ENCODE measurements at places on chromosomes 2 and 18.
A peak's percentile ranks its signal among the peaks of the same experiment; 100 is the strongest.

DNA sequence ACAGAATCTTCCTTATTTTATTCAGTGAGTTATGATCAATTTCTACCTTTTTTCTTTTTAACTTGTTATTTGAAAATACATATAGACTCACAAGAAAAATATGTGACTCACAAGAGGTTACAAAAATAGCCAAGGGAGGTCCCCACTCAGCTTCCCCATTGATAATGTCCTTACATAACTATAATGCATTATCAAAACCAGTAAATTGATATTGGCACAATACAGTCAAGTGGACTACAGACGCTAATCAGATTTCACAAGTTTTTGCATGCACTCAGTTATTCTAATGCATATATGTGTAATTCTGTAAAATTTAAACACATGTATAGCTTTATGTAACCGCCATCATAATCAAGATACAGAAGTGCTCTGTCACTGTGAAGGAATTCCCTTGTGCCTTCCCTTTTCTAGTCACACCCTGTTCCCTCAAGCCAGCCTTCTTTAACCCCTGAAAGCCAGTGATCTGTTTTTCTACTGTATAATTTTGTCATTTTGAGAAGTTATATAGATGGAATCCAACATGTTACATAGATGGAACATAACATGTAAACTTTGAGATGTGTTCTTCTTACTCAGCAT lies 118.4 kb downstream of the ALMS1 start:
- peak; percentile 45 for DNase-seq

DNA sequence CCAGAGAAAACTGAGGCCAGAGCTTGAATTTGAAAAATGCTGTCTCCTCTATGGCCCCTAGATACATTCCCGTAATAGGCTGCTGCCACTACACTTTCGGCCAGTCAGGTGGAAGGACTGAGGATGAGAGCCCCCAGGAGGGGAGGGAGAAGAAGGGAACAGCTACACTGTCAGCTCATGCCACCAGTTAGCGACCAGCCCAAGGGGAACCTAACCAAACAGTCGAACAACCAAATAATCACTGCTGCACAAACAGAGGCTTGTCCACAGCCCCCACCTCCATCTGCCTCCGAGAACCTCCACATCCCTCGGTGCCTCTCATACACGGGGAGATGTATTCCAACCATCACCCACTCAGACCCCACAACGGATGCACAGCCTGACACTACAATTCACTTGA lies 7.3 kb downstream of the ZNF516 start:
- no peak for DNase-seq

- DNase-seq: no peak
Observed at GRCh38 chr2:84085562-84085961, 373.5 kb downstream of the SUCLG1 start.

- no peak for DNase-seq
Observed at GRCh38 chr2:157223624-157224205, 33.8 kb upstream of the GALNT5 start.

DNA sequence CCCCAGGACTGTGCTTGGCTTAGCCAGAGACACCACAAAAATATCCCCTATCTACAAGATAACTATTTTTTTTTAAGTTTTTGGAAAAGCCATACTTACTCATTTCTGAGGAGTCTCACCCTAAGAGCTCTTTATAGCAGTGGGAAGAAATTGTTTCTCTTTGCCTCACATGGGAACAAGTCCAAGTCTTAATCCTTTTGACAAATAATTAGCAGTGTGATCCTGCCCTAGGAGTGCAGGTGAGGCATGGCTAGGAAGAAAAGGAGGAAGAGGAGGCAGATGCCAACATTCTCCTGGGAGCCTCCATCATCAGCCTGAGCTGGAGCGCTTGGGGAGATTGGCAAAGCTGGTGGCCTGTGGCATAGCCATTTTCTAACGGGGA lies 115.6 kb downstream of the STPG4 start:
- no peak for DNase-seq

DNA sequence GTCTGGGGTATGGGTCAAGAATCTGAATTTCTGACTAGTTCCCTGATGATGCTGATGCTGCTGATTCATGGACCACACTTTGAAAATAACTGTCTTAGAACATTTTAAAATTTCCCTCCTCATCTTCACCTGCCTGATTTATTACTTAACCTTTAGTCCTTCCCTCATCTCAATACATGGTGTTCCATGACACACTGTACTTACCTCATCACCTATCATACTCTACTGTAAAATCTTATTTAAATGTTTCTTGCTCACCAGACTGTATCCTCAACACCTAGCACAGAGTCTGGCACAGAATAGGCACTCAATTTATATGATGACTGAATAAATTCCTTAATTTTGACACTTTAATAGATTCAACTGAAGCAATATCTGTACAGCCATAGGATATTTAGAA lies 95.7 kb downstream of the FAM161A start:
- no peak for DNase-seq

DNA sequence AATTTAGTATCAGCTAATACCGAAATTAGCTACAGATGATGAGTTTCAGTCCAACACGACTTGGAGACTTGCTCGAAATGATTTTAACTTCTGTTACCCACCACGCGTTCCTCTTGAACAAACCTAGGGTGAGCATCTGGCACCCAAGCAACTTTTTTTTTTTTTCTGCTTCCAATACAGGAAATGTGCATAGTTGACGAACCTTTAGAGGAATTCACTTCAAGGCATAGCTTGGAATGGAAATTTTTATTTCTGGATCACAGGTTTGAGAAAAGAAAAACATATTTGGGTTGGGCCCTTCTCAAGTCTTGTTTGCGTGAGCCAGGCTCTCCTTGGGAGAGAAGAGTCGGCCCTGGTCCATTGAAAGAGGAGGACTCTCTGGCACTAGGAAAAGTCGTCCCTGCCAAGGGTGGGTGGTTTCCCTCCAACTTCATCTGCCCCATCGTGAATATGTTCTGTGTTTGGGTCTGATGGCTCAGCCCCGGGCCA lies 37.4 kb upstream of the RPL31 start:
- no peak for DNase-seq

- no peak for DNase-seq
Observed at GRCh38 chr2:56523816-56524215, 340.0 kb downstream of the CCDC85A start.

DNA sequence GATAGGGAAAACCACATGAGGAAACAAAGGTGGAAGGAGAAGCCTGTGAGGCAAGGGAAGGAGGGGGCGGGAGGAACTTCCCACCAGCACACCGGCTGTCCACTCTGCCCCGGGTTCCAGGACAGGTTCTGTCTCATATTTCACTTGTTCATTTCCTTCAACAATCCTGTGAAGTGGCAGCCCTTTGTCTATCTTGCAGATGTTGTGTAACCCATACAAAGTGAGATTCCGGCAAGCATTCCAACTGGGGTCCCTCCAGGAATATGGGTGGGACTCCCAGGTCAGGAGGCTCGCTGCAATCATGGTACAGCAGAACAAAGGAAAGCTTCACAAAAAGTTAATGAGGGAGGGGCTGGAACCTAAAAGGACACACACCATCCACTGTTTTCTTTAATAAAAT lies 271.3 kb upstream of the PXDN start:
- no peak for DNase-seq

- DNase-seq: no peak
Observed at GRCh38 chr2:120246546-120247300, 5.9 kb upstream of the RALB start.

DNA sequence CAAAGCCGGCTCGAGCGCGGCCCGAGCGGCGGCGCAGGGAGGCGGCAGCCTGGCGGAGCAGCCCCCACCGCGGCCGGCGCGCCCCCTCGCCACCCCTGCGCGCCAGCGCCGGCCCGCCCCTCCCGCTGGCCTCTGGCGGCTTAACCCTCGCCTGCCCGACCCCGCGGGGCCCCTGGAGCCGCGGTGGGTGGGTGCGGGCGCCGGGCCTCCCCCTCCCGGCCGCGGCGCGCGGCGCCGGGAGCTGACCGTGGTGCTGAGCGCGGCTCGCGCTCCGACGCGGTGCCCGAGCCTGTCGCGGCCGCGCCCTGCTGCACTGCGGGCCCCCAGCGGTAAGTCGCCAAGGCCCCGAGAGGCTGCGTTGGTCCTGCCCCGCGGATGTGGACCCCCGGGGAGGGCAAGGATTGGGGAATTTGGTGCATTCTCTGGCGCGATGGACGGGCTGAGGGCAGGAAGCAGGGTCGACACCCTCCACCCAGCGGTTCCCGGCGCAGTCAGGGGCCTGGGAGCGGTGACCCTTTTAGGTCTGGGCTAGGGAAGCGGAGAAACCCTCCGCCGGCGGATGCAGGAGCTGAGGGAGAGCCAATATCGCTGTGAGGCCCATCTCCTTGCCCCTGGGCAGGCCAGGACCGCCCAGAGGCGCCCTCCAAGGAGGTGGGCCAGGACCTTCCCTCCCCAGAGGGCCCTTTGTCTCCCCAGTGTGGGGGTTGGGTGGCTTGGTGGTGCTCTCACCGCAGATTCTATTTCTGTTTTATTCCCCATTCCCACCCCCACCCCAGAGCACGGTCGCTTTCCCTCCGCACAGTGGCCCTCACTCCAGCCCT lies 923 bp downstream of the AMER3 start:
- peak; percentile 4 for DNase-seq

- no peak for DNase-seq
Observed at GRCh38 chr18:2111456-2111855, 459.8 kb downstream of the METTL4 start.

GRCh38 chr2:199883474-199884212 lies 27.4 kb upstream of the C2orf69 start:
- no peak for DNase-seq

- no peak for DNase-seq
Observed at GRCh38 chr2:126575631-126576030, 80.3 kb upstream of the GYPC start.

GRCh38 chr2:102470168-102470567 lies 2.9 kb upstream of the SLC9A4 start:
- no peak for DNase-seq

- no peak for DNase-seq
Observed at GRCh38 chr2:175769200-175769599, 232.9 kb downstream of the LNPK start.

DNA sequence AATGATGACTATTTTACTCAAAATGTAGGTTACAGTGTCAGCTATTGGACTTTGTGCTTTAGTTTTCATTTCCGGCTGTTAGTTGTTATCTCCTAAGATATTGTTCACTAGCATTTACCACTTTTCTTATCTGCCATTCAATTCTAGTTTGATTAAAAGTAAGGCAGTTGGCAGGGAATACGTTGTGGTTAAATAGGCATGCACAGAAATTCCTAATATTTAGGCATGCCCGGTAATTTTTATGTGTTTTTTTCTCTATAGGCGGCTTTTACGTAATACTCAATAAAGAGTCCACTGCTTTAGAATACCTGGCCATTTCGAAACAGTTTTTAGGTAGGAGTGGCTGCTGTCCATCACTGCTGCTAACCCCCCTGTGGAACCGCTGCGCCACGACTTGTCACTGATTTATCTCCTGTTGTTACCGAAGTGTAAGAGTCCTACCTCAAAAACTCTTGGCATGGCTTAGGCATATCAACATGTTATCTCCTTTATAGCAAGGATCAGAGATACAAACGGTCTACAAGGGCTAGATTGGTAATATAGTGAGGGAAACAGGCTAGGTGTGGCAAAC lies 39.5 kb downstream of the BABAM2 start:
- peak; percentile 59 for DNase-seq

DNA sequence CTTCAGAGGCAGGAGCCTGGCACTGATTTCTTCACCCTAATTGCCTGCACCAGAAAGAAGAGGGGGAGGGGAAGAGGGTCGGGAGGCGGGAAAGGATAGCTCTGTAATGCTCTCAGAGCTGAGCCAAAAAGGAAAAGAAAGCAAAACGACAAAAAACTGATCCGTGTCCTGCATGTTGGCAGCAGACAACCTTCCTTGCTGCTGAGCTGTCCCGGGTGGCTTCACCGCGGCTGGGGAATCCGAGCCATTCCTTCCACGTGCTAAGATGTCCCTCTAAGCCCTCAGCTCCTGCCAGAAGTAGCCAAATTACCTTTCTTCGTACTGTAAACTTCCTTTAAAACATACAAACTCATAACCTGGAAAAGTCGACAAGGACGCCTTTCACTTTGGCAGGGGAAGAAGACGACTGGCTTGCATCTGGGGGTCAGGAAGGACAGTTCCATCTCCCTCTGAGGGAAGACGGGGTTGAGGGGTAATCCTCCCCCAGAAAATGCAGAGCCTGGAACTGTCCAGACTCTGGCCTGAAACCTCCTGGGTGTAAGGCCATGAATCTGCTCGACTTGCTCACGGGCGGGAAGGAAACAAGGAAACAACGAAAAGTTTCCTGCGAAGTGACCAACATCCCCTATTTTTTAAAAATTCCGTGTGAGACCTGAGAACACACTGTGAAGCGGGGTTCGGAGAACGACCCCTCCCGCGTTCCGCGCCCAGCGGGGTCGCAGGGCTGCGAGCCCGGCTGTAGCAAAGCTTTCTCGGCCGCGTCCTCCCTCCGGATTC lies 7.7 kb downstream of the OTX1 start:
- DNase-seq: no peak

DNA sequence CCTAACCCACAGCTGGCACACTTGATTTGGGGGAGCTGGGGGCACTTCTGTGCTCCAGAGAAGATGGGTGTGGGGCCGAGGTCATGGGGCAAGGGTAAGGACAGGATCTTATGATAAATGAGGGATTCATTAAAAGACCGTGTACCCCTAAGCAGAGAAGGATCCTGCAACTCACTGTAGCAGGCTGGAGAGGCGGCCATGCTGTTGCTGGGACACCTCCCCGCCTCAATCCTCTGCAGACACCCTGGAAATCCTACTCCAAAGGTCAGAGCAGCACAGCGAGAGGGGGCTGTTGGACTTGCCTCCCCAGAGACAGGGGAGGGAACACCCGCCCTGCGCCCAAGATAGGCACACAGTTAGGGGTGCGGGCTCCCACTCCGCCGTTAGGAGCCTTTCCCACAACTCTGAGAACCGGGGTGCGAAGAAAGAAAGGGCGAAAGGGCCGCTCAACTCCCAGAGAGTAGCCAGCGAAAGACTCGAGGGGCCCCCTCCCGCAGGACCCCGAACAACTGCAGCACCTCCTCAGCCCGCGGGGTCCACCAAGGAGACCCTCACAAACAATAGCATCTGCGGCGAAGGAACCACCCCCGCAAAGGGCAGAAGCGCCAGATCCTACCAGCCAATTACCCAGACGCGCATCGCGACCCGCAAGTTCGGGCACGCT lies 1.4 kb downstream of the PARD6G start:
- DNase-seq: no peak

DNA sequence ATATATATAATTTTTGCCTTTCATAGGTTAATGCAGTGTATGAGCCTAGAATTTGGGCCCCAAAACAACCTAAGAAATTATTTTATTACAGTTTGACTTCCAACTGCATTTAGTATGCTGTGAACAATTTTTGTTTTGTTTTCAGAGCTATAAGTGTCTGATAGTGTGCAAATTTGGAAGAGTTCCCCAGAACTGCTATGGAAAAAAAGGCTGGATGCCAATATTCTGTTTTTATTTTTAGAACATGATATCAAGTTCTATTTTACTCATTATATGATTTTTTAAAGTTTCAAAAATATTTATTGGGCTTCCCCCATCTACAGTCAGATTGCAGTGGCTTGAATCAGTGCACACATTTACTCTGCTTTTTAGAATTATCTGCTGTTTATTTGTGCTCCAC lies 42.6 kb downstream of the MRPS9 start:
- no peak for DNase-seq

- no peak for DNase-seq
Observed at GRCh38 chr2:231542136-231542535, 11.9 kb upstream of the NMUR1 start.

GRCh38 chr18:59357928-59358327 lies 1.1 kb downstream of the LMAN1 start:
- peak; percentile 85 for DNase-seq

GRCh38 chr2:32976409-32977063 lies 29.8 kb downstream of the LTBP1 start:
- no peak for DNase-seq

All from hematopoietic multipotent progenitor cell treated with erythropoietin and hydrocortisone succinate and interleukin-3 and kit ligand, for 8 days (in vitro differentiated cells).